ENCODE measurements at places on chromosomes 16 and 17.
A peak's percentile ranks its signal among the peaks of the same experiment; 100 is the strongest.

DNA sequence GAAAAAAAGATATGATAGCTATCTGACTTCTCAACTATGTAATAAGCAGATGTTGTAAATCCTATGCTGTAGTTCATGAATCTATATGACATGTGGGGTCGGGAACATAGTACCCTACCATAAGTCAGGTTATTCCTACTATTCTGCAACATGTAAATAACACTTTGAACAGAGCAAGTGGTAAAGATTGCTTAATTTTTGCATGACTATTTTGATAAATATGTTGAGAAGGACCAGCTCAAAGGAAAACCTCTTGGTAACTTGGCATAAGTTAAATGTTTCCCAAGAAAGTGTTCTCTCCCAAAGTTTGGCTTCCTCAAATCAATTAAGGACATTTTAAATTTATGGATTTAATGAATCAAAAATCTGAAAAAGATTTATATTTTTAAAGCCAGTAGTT lies 62.1 kb downstream of the ABHD15 start:
- no peak for DNase-seq

DNA sequence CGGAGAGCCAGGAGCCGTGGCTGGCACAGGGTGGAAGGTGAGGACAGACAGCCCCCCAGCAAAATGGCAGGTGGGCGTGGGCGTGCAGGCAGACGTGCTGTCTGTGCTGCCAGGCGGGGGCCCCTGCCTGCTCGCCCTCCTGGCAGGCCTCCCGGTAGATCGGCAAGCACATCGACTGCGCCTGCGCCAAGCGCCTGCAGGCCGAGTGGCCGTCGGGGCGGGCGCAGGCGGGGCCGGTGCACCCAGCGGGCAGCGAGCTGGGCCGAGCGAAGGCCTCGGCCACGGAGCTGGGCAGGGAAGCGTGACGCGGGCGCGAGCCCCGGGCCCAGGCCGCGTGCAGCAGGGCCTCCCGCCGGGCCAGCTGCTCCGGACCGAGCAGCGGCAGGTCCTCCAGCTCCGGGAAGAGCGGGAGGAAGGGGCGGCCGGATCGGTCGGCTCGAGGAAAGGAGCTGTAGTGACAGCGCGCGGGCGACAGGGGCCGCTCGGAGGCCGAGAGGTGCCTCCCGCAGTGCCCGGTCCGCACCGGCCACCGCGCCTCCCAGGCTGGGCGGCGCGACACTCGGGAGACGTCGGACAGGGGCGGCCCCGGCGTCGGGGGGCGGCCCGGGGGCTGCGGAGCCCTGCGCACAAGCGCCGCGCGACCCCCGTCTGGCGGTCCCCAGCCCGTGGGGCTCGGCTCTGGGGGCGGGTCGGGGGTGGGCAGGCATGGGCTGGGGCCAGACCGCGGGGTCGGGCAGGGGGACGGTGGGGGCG lies 16.9 kb downstream of the GRIN2C start:
- peak; percentile 73 for DNase-seq

DNA sequence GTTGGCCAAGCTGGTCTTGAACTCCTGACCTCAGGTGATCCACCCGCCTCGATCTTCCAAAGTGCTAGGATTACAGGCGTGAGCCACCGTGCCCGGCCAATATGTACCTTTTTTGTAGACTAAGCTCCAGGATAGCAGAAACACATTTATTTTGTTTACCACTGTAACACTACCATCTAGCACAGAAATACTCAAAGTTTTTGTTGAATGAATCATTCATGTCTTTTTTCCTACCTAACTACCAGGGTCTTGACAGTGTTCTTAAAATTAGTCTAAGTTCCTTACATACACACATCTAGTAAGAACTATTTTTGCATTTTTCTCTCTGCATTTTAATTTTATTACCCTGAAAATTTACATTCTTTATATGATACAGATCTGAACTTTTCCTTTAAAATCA lies 44.4 kb downstream of the AKAP10 start:
- DNase-seq: no peak

DNA sequence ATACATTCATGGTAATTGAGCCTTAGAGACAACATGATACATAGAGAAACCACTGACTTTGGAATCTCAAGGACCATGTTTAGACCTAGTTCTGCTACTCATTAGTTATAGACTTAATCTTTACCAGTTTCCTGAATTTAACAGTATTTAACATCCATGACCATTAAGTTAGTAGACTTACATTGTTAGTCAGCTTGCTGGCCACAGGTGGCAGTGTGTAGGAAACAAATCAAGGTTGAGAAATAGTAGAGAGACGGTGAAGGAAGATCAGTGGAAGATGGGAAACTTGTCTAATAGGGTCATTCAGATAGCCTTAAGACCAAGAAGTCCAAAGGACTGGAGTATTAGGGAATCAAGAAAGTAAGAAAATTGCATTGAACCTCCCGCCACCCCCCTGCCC lies 31.0 kb downstream of the OMG start:
- DNase-seq: no peak

DNA sequence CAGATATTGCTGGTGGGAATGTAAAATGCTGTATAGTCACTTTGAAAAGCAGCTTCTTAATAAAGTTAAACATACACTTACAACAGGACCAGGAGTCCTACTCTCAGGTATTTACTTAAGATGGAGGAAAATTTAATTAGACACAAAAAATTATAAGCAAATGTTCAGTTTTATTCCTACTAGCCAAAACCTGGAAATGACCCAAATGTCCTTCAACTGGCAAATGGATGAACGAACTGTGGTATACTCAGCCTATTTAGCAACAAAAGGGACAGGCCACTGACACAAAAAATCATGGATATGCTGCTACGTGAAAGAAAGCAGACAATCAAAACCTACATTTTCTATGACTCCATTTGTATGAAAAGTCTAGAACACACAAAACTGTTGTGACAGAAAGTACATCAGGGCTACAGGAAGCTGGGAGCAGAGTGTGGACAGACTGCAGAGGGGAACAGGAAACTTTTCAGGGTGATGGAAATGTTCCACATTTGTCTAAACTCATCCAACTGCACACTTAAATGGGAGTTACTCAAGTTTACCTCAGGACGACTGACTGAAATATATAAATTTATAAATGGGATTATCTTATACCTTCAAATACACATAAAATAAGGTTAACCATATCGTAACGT lies 49.3 kb upstream of the MNT start:
- no peak for DNase-seq

- peak; percentile 46 for DNase-seq
These were observed 20.4 kb upstream of the PHB1 start for GRCh38 chr17:49434821-49435670.

DNA sequence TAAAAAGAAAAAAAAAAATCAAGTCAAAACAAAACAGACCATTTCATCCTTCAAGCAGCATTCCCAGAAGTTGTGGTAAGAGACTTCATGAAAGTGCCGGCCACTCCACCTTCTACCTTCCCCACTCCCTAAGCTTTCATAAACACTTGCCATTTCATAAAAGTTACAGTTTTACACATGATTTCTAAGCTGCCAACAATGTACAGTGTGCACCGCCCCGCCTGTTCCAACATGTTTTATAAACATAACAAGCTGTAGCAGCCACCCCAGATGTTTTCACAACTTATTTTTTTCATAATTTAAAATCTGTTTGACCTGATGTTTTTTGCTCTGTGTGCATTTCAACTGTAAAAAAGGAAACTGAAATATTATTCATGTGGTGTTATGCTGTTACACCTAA lies 608.1 kb downstream of the TOX3 start:
- DNase-seq: peak; percentile 12

- peak; percentile 91 for DNase-seq
These were observed 38.6 kb upstream of the TOB1 start for GRCh38 chr17:50904518-50905459.

DNA sequence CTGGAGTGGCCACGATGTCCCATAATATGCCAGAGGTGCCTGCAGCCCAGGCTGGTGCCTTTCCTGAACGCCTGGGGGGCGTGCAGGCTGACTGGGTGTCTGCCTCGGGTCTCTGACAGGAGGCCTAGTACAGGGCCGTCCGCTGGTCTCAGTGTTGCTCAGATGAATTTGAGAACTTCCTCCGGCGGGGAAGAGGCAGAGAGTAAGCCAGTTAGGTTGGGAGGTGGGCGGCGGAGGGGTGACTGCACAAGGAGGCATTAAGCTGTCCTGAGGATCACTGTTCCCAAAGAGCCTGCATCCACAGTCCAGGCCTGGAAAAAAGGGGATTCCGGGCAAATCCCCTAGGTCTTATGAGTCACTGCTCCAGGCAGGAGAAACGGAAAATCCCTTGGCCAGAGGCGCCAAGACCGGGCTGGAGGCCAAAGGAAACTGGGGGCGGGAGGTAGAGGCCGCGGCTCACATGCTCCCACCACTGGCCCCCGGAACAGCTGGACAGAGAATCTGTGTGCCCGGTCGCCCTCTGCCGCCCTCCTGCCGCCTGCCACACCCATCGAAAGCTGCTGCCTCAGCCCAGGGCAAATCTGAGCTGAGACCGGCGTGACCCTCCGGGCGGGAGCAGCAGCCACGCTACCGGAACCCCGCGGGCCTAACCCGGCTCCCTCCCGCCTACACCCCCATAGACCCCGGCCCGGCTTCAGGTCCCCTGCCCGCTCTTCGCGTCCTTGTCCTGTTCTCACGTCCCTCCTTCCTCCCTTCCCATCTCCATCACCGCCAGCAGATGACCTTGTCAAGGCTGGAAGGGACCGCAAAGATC lies 1.2 kb downstream of the TRIM47 start:
- peak; percentile 93 for DNase-seq

DNA sequence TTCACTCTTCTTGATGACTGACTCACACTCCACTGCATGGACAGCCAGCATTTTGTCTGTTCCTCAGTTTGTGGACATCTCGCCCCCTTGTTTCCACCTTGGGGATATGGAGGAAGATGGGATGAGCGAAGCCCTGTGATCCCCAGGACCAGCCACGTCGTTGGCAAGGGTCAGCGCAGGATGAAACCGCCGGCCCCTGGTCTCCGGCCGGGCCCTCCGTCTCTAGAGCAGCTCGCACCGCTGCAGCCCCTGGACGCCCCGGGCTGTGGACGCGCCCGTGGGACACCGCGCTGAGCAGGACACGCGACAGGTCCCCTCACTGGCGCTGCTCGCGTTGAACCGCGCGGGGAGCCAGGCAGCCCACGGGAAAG lies 604 bp upstream of the ZC3H18 start:
- DNase-seq: no peak

GRCh38 chr16:5054876-5055865 lies 10.6 kb downstream of the C16orf89 start:
- DNase-seq: no peak

GRCh38 chr17:48610282-48611211 lies at the start of gene HOXB7:
HOXB7 (minus strand) TSS chr17:48611017; CDS start chr17:48610918, 99 bp downstream.
- peak; percentile 82 for DNase-seq

DNA sequence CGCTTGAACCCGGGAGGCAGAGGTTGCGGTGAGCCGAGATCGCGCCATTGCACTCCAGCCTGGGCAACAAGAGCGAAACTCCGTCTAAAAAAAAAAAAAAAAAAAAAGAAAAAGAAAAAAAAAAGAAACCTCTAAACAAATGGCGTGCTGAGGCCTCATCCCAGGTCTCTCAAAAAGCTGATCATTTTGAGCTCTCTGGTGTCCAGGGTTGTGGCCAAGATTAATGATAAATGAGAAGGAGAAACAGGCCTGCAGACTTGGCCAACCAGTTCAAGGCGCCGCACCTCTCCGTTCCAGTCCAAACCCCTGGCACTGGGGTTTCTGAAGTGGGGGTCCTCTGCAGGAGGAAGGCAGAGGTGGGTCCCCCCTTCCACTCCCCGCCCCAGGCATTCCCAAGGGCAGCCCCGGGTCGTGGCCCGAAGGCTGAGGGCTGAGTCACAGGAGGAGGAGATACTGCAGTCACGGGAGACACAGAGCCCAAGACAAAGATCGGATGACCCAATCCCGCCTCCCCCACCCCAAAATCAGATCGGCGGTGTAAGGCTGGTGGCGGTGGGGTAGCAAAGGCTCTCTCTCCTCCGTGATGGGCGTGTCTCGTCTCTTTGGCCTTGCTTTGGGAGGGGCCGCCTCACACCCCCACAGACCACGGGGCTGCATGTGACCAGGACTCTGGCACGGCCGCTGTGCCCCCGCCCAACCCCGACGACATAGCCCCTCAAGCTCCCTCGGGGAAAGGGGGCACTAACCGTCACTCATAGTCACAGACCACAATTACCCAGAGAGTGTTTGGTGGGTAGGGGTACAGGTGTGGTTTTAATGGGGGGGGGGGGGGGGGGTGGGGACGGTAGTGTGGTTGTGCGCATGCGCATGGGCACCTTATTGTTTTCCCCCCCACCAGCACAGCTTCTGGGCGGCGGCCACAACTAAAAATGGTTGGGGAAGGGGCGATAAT lies 1.1 kb downstream of the VAT1 start:
- peak; percentile 43 for DNase-seq

- DNase-seq: peak; percentile 6
These were observed 9.7 kb upstream of the ALOX15B start for GRCh38 chr17:8029121-8029520.

- DNase-seq: no peak
These were observed 17.8 kb downstream of the DOC2B start for GRCh38 chr17:163514-164098.

DNA sequence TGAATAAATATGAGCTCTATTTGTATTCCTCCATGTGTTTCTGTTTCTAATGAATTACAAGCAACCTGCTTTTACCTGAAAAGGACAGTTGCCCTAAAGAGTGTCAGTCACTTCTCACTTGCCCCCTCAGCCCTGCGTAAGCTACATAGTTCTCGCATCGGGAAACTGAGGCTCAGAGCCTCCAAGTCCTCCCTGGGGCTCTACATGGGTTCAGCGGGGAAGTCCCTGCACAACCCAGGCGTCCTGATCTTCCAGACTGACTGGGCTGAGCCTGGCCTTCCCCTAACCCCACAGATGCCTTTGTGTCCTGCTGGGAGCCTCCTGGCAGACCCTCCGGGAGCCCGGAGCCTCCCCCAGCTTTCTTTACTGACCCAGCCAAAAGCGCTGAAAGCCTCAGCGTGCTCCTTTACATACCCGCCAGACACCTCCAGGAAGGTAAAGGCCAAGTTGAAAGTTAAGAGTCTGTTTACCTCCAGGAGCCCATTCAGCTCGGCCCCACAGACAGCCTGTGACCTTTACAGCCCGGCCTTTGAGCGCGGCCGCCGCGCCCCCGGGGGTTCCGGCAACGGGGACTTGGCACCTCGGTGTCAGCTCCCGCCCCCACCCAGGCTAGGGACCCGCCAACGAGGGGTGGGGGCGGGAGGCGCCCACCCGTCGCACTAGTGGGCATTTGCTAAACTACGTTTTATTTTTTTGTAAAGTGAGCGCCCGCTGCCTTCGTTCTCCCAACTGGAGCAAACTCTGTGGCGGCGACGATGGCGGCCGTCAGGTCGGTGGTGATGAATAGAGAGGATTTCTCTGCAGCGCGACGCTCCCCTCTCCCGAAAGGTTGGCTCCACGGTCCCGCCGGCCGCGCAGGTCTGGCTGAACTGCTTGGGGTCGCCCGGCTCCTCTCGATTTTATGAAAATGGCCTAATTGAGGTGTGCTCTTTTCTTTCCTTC lies 4.4 kb upstream of the HOXB13 start:
- DNase-seq: no peak

GRCh38 chr16:52832771-52833170 lies 219.9 kb downstream of the CHD9NB start:
- peak; percentile 70 for DNase-seq

DNA sequence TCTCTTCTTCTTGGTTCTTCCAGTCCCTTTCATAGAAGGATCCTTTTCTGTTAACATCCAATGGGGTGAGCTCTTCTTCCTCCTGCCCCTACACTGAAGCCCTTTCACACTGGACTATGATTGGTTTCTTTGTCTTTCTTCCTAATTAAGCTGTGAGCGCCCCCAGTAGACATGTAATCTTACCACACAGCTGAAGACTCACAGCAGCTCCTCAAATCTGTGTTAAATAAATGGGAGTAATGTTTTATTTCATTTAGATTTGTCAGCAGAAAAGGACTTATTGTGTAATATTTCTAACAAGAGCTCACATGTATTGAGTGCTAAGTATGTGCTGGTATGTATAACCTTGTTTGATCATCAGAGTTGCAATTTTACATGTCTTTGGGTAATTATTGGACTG lies 55.7 kb downstream of the TOX3 start:
- no peak for DNase-seq
